GM04503 (cell line): ENCODE measurements at places on chromosomes 13 and 19.

DNA sequence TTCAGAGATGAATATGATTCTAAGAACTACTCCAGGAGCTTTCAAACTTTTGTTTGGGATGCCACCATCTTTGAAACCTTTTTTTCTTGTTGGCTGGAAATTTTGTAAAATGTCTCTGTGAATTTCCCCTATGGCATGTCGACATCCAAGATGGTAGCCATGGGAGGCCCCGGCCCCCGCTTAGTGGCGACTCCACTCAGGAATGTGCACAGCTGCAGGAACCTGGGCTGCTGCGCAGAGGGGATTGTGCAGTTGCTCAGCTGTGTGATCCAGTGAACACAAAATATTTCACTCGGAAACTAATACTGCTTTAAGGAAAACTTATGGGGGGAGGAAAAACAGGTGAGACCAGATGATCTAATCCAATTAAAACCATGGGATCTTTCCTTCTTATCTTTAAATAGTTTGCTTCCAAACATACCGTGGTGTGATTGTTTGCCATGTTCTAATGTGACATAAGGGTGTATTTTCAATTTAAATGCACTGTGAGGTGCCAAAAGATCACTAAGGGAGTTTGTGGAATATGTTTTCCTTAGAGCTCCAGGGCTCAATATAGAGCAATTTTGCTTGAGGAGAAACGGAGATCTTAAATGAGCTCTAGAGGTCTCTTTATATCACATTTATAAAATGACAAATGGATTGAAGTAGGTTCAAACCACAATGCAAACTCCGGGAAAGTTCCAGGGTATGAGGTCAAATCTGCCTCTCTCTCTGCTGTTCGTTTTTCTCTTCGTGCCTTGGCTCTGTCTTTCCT, 497.7 kb downstream of the FGF9 start:
- DNase-seq: no peak

GRCh38 chr13:25570185-25570584, 198.4 kb downstream of the ATP8A2 start:
- DNase-seq: no peak

- no peak for DNase-seq
Measured at GRCh38 chr19:38682872-38683392, 35.5 kb downstream of the ACTN4 start.

GRCh38 chr19:38079926-38080380, 144.1 kb downstream of the DPF1 start:
- peak; percentile 83 for DNase-seq

DNA sequence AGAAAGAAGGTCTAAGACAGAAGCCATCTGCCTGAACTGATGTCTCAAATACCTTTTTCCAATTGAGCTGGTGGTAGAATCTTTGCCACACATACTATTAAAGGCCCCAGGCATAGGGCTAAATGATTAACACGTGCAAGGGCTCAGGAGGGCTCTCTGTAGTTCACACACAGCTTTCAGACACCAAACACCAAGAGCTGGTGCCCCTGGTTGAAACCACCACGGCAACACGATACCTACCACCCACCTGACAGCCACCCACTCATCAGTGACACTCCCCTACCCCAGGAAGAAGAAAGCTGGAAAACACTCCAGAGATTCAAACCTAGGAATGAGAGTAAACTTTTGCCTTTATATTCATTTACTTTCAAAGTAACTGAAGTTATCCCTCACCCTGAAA, 26.8 kb downstream of the IRS2 start:
- DNase-seq: no peak

DNA sequence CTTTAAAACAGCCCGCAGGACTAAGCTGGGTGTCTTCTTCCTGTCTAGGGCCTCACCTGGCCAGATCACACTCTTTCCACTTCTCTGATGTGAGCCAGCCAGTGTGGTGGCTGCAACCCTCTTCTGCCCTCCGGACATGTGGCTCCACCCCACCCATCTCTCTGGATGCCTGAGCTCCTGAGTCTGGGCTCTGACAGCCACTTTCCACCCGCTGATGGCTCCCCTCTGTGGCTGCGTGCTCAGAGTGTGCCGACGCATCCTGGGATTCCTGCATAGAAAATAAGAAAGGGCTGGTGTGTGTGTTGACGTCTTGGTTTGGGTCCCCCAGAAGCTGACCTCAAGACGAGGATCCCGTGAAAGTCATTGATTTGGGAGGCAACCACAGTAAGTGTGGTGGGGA, 181.6 kb downstream of the URI1 start:
- no peak for DNase-seq

DNA sequence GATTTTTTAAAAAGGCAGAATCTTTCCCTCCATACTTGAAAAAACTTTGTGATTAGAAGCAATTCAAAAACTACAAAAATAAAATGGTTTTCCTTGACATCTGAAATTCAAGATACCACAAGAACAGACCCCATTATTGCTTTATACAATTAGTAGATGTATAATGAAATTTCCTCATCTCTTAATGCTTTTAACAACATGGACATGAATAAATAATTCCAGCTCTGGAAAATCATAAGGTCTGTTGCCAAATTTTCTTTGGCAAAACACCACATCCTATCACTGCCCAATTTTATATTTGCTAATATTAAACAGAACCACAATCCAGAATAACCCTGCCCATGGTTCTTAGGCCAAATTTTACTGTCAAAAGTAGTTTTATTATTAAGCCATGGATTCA, 1543.6 kb upstream of the MIR17HG start:
- DNase-seq: no peak

DNA sequence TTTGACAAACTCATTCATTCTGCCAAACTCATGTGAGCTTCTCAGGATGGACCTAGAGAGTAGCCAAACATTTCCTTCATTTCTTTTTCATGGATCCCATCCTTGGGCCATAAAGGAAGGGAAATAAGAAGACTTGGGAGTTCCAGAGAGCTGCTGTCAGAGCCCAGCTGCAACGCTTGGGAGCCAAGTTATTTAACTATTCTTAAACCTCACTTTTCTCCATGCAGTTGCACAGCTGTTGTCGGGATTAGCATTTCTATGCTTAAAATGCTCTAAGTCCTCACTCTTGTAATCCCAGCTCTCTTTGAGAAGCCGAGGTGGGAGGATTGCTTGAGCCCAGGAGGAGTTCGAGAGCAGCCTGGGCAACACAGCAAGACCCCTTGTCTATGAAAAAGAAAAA, 11.7 kb upstream of the CASP14 start:
- no peak for DNase-seq

DNA sequence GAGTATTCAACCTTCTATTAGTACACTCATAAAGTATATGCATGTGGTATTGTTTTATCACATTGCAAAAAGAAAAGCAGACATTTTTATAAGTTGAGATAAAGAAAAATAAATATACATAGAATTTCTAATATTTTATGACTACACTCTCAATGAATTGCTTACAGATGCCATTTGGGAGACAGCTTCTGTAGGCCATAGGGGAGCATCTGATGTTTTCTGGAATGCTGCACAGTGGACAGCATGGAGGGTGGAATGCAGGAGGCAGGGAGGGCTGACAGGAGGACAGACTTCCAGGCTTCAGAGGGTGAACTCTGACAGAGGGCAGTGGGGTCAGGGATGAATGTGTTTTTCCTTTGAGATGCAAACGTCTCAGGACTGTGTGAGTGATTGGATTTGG, 45.8 kb downstream of the MIPEP start:
- no peak for DNase-seq

DNA sequence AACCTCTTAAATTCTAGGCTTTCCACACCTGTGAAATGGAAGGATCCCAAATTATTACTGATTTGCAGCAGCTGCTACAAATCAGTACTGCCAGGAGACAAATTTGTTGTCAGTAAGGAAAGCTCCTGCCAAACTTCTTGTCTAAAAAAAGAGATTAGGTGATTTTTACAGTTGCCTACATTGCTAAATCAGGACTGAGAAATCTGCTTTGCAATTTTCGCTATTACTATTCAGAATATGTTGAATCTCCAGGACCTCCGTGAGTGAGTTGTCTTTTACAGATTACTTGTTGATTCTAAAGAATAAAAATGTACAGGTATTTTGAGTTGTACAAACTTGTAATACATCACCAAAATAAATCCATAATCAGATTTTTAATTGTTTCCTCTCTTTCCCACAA, 1815.9 kb downstream of the PCDH9 start:
- DNase-seq: no peak

- DNase-seq: no peak
Measured at GRCh38 chr13:49791711-49792549, 552 bp downstream of the KPNA3 start.

- no peak for DNase-seq
Measured at GRCh38 chr13:100630555-100630954, 42.0 kb upstream of the GGACT start.

- DNase-seq: no peak
Measured at GRCh38 chr13:37448153-37448552, 150.4 kb downstream of the POSTN start.

- DNase-seq: no peak
Measured at GRCh38 chr19:6473647-6474046, 7.9 kb downstream of the DENND1C start.

GRCh38 chr13:21673789-21674489, 3.1 kb downstream of the FGF9 start:
- no peak for DNase-seq

DNA sequence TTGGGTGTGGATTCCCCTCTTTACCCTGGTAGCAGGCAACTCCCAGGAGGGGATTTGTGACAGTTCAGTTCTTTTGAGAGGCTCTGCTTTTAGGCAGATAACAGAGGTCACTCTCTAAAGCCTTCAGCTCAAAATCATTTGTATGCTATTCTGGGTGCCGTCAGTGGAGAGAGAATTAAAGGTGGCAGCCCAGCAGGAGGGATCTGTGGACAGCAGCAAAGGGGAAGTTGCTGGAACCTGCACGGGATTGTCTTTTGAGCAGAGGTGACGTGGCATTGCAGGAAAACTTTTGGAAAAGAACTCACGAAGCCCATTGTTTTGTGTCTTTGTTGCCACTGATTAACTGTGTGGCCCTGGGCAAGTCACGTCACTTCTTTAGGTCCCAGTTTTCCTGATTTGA, 62.4 kb upstream of the C1QTNF9 start:
- no peak for DNase-seq

GRCh38 chr13:86581706-86582105, 782.5 kb upstream of the SLITRK6 start:
- no peak for DNase-seq

GRCh38 chr13:75803164-75803611, 167.1 kb downstream of the LMO7 start:
- DNase-seq: no peak

GRCh38 chr19:47417746-47418691, 1.3 kb downstream of the MEIS3 start:
- no peak for DNase-seq

- DNase-seq: no peak
Measured at GRCh38 chr13:113461022-113461751, 7.9 kb upstream of the ADPRHL1 start.

DNA sequence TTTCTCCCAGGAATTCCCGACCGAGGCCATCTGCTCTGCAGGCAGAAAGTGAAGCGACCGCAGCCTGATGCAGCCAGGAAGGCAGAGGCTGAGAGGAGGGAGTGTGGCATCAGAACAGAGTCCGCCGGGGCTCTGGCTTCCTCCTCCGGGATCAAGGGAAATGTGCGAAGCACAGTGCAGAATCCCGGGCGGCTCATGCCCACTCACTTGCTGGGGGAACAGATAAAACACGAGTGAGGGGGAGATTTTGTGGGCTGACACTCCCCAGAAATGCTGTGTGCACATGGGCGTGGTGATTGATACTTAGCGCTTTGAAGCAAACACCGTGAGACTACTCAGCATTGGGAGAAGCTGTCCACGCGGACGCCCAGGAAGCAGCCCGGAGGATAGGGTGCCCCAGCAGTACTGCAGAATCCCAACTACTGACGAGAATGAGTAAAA, 75.3 kb upstream of the POMP start:
- DNase-seq: no peak

DNA sequence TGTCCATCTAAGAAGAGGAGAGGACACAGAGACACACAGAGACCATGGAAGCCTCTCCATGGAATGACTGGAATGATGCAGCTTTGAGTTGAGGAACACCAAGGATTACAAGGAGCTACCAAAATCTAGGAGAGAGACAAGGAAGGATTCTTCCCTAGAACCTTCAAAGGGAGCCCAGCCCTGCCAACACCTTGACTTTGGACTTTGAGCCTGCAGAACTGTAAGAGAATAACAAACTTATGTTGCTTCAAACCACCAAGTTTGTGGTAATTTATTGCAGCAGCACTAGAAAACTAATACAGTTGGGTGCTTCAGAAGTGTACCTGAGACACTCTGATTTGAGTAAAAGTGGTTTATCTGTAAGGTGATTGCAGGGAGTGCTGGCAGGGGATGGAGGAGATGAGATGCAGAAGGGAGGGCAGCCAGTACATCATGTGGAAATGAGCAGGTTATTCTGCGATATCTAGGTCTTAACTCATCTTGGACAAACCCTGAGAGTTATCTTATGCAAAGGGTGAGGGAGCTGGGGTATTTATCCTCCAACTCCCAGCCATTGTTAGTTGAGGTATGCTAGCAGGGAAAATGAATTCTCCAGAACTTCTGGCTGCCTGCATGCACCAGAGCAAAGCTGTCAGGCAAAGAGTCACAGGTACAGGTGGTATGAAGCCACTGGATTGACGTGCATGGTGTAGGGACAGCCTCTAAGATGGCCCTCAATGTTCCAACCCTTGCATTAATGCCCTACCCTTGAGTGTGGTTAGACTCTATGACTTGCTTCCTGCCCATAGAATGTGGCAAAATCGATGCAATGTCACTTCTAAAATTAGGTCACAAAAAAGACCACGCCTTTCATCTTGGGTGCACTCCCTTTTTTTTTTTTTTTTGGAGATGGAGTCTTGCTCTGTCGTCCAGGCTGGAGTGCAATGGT, 31.3 kb upstream of the ADGRL1 start:
- DNase-seq: no peak

- no peak for DNase-seq
Measured at GRCh38 chr13:20197361-20197834, 4.7 kb upstream of the GJB2 start.

- DNase-seq: no peak
Measured at GRCh38 chr19:51150627-51151026, 8.5 kb downstream of the SIGLEC7 start.

- DNase-seq: no peak
Measured at GRCh38 chr19:46755853-46756543, 9.7 kb upstream of the STRN4 start.

- DNase-seq: no peak
Measured at GRCh38 chr13:33383724-33384577, 98.4 kb upstream of the STARD13 start.

GRCh38 chr13:74132152-74132775, 1.9 kb downstream of the KLF12 start:
- DNase-seq: no peak

- no peak for DNase-seq
Measured at GRCh38 chr13:111166882-111167675, 52.0 kb downstream of the ARHGEF7 start.
